ENCODE measurements at places on chromosomes 11 and 22.

DNA sequence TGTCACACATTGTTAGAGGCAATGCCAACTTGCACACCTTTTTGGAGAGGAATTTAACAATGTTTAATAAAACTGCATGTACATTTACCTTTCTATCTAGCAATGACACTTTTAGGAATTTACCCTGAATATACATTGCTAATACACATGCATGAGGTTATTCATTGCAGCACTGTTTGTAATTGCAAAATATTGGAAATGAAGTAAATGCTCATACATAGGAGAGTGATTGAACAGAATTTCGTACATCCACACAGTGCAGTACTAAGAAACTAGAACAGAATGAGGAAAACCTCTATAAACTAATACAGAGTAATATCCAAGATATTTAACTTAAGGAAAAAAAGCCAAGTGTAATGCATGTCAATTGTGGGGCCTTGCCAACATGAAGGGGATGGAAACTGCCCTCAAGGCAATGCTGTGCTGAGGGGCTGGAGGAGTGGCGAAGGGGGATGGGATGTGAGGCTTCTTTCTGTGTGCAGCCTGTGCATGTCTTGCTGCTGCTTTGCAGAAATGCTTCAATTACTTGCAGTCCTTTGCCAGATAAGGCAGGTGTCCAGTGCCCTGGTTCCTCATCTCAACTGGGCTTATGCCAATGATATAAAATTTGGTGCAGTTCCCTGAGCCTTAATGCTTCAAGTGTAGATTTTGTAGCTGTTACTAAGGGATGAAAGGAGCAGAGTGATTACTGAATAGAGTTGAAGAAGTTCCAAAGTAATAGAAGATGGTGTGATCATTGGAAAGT is 96.1 kb downstream of the GRIA4 start:
- DNase-seq = no peak

- no peak for DNase-seq
Observed at GRCh38 chr11:2166091-2166851, 5.3 kb upstream of the INS start.

DNA sequence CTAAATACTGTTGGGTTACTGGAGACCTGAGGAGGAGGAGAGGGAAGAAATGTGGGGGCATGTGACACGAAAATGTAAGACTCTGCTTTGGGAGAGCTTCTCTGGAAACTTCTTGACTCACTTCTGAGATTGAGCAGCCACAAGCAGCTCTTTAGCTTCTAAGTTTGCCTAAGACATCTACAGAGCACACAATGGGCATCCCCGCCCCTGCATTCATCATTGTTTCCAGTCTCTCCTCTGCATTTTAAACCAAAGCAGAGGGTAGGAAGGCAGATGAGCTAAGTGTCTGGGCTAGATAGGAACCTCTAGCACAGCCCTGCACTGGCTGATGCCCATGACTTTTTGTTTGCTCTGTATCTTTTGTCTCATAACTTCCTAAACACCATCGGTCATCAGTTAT is 2.1 kb upstream of the OR52D1 start:
- DNase-seq = no peak

DNA sequence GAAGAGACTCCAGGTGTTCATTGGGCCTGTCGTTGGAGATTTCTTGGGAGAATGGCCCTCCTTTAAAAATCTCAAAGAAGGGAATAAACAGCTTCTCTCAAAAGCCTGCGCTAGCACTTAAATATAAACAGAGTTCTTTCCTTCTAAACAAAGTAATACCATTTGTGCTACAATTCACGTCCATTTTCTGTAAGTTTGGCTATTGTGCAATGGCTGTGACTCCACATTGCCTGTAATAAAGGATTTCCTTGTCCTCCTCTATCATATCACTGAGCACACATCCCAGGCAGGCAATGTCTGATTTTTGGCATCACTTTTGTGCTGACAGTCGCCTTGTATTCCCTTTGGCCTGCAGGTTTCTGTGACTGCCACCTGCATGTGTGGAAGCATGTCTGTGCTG is 4.9 kb upstream of the ADAMTS8 start:
- DNase-seq = no peak

GRCh38 chr11:103959279-103959942 is 77.0 kb upstream of the DDI1 start:
- peak; percentile 94 for DNase-seq

GRCh38 chr11:42169191-42169590 is 709.7 kb upstream of the LRRC4C start:
- DNase-seq = peak; percentile 1

GRCh38 chr11:18332891-18333290 is 10.5 kb downstream of the GTF2H1 start:
- DNase-seq = no peak

DNA sequence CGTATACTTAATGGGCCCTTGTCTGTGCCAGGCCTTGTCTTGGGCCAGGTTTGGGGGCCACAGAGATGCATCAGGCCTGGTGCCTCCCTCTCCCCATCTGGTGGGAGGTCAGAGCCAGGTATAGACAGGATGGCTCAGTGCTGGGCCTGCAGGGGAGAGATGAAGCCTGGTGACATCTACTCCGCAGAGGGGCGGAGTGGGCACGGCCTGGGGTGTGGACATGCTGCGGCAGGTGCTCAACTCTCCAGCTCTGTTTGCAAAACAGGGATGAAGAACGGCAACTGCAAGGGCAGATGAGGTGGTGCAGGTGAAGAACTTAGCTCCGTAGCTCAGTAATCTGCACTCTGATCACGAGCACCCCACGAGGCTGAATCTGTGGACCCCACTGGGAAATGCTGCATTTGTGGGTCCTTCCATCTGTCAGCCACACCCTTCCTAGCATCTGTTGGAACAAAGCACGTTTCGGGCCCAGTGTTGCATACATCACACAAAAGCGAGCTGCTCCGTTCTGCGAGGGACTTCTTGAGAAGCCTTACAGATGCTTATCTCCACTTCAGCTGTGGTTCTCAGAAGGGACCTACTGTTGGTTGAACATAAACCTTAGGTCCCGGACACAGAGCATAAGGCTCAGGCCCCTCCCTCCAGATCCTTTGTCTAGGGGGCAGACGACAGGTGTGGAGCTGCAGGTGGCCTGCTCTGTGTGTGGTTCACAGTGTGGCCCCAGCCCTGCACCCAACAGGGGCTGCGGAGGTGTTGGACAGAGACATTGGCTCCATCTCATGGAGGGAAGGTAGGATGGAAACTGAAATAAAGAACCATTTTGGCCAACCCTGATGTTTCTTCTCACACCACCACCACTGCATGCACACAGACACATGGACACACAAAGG is 78.3 kb downstream of the LRRC32 start:
- DNase-seq = no peak

DNA sequence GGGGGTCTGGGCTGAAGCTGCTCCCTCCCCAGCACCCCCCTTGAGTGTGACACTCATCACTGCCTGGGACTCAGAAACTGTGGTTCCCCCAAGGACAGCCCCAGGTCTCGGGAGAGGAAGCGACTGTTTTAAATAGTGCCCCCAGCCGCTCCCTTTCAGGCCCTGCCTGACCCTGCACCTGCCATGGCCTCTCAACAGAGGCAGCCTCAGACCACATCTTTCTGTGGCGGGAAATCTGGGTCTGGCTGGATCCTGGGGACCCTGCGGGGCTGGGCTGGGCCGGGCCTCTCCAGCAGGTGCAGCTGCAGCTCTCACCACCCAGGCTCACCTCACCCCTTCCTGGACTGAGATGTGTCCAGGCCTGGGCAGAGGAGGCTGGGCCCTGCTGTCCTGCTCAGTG is 3.7 kb upstream of the IGLL1 start:
- no peak for DNase-seq

- no peak for DNase-seq
Observed at GRCh38 chr22:49323751-49324415, 503.8 kb downstream of the BRD1 start.

DNA sequence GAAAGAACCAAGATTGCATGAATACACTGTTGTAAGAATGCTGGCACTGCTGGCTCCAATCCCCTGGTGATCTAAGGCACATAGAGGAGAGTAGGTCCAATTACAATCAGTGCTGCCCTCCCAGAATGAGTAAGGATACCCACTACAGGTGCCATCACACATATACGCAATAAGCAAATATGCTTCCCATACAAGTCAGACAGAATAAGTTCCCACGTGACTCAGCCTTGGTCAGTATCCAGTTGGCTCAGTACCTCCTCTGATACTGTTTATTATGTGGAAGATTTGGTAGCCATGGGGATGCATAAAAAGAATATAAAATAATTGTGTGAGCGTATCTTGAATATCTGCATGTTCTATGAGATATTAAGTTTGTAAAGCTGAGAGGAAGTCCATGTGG is 8.9 kb upstream of the OR2D3 start:
- peak; percentile 18 for DNase-seq

- no peak for DNase-seq
Observed at GRCh38 chr11:73717136-73717535, 43.7 kb downstream of the RAB6A start.

- DNase-seq = peak; percentile 72
Observed at GRCh38 chr11:16945671-16946469, 68.3 kb downstream of the PLEKHA7 start.

GRCh38 chr11:120635136-120635810 is 123.7 kb downstream of the GRIK4 start:
- DNase-seq = no peak

DNA sequence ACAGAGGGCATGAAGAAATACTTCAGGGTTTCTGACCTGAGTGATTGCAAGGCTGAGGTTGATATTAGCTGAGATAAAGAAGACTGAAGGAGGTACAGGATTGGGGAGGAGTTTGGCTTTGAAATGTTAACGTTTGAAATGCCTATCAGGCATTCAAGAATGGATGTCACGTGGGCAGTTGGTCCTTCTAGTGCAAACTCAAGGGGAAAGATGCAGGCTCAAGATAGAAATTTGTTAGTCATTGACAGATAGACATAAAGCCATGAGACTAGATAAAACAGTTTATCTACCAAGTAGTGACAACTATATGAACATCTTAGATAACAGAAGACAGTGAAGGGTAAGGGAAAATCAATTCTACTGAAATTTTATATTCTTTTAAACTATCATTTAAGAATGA is 23.1 kb downstream of the TTC17 start:
- DNase-seq = no peak

DNA sequence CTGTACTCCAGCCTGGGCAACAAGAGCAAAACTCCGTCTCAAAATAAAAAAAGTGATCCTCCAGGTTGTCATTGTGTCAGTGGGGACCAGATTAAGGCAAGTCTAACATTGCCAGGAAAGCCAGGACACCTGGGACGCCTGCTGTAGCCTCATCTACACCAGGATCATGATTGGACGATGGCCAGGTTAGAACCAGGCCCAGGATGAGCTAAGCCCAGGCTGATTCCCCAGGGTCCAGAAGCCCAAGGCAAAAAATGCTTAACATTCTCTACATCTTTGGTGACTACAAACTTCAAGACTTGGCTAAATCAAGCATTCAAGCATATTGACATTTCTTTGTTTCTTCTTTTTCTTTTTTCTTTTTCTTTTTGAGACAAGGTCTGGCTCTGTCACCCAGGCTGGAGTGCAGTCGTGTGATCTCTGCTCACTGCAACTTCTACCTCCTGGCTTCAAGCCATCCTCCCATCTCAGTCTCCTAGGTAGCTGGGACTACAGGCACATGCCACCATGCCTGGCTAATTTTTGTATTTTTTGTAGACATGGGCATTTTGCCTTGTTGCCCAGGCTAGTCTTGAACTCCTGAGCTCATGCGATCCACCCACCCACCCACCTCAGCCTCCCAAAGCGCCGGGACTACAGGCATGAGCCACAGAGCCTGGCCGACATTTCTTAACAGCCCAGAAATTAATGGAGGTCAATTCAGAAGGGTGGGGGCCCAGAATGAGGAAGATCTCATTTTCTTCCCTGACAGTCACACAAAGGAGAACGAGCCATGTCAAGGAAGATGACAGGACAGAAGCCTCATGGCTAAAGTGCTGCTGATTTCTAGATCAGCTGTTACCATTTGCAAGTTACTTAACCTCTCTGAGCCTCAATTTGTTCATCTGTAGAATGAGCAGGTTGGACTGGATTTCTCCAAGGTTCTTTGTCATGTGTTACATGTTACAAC is 12.5 kb upstream of the PTPRJ start:
- peak; percentile 88 for DNase-seq

GRCh38 chr11:102837646-102838045 is 5.8 kb downstream of the MMP3 start:
- DNase-seq = no peak

DNA sequence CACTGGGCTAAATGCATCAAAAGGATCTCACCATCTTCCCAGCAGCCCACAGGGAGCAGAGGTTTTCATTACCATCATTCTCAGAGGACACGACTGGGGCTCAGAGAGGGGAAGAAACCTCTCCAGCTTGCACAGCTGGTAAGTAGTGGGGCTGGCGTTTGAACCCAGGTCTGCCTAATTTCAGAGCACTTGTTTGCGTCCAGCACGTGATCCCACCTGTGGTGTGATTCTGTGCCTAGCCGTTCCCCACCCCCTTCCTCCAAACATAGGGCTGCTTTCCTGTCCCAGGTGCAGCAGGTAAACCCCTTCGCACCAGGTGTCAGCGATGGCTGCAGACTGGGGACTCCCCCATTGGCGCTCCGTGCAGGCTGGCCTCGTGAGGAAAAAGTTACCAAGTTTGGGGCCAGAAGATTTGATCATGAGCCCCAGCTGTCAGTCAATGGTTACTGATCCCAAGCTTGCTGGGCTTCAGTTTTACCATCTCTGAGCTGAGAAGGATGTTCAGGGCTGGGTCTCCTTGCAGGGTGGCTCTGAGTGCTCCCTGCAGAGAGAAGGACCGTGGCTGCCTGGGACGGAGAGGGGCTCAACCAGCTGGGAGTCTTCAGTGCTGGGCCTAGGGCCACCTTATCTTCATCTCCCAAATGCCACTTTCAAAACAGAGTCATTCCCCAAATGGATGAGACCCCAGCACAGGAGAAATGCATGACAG is 445.6 kb downstream of the TBC1D22A start:
- no peak for DNase-seq

GRCh38 chr11:2951231-2952110 is 22.3 kb upstream of the PHLDA2 start:
- DNase-seq = peak; percentile 96

GRCh38 chr11:110338684-110339083 is 42.3 kb upstream of the RDX start:
- DNase-seq = no peak

GRCh38 chr11:76214968-76215548 is 8.8 kb upstream of the WNT11 start:
- no peak for DNase-seq

GRCh38 chr22:20483771-20484170 is 11.8 kb downstream of the KLHL22 start:
- DNase-seq = no peak

DNA sequence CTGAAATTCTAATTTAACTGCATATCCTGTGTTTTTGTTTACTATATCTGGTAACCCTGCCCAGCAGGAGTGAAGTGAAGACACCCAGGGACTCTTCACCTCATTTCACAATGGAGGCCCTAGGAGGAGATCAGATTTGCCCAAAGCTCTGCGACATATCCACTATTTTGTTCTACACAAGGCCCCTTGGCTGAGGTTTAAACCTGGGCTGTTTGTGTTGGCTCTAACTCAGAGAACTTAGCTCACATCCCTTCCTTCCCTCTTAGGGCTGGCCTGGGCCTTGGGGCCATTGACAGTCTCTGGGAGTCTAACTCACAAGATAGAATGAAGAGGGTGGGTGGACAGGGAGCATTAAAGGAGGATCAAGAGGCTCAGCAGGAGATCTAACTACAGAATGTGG is 8.2 kb upstream of the PLA2G3 start:
- peak; percentile 5 for DNase-seq

GRCh38 chr11:13318498-13319295 is 41.1 kb downstream of the BMAL1 start:
- DNase-seq = no peak

- no peak for DNase-seq
Observed at GRCh38 chr11:1131033-1131911, 26.5 kb upstream of the MUC5AC start.

GRCh38 chr11:34331736-34332135 is 26.1 kb downstream of the ABTB2 start:
- DNase-seq = peak; percentile 88

Measured in M059J (cell line).